Left renal pelvis (tissue), 4 donors: ENCODE measurements at places on chromosomes 1 and 21.

GRCh38 chr1:221743416-221744208 is 1.7 kb upstream of the DUSP10 start:
- peak; percentile 32 for DNase-seq

DNA sequence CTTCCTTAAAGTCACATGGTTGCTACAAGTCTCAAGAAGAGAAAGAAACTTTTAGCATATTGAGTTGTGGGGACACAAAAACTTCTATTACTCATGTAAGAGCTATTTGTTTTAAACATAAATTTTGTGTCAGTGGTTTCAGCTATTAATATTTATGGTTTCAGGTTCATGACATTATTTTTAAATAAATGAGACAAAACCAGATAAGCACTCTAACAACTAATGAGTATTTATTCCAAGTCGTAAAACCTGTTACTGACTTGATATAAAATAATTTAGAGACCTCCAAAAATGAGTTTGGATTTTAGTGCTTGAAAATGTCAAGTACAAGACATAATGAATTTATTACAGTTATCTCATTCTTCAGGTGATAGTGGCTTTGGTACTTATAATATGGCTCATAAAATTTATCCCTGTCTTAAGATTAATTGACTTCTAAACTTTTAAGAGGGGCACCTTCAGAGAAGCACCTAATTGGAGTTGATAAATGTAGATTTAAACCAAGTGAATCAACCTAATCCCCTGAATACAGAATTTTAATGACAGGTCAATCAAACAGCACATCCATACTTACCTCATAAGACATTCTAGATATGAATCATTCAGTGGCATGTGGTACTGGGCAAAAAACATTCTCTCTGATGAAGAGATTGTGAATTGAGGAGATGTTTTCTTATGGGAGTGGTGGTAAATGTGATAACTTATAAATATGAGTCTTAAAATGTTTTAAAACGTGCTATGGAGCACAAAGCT is 167.7 kb upstream of the PTGFR start:
- DNase-seq, result no peak

DNA sequence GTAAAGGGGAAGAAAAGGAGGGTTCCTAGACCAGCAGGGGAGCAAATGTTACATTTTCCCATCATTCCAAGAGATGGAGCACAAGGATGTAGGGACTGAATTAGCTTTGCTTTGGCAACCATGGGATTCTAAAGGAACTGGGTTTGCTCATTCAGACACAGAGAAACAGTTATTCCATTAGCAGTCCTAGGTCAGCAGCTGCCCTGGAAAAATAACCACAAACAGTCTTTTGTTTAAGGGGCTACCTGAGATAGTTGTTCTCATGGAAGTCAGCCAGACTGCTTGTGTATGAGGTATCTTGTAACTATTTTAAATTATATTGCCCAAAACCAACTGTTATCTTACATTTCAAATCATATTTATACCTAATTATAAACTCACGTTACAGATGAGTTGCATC is 58.4 kb upstream of the VCAM1 start:
- DNase-seq, result no peak

GRCh38 chr1:28380394-28380793 is 10.9 kb downstream of the PHACTR4 start:
- no peak for DNase-seq

- no peak for DNase-seq
Observed at GRCh38 chr1:72847651-72848050, 565.3 kb upstream of the NEGR1 start.

DNA sequence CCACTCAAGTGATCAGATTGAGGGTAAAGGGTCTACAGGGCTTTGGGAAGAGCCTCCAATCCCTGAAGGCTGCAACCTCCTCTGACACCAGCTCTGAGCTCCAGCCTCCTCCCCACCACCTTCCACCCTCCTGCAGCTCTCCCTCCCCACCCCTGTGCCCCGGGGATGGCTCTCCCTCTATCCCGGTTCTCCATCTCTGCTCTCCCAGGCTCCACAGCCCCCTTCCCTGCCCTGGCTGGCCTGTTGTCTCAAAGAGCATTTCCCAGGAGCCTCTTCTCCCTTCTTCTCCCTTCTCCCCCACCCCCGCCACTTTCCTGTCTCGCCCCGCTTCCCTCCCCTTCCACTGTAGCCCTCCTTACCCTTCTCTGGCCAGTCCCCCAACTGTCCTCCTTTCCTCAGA is 1.1 kb downstream of the PLEKHA6 start:
- DNase-seq, result no peak

DNA sequence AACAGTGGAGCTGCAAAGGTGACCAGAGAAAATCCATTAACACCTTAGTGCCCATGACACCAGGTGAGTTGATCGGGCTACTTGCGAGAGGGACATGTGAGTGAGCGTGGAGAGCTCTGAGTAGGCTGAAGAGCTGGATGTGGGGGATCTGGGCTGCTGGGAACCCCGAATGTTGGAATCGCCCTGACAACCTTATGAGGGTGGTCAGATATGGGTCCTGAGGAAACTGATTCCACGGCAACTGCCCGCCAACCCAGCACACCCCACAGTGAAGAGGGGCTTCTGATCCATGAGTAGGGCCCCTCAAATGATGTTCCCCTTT is 705 bp upstream of the QSOX1 start:
- no peak for DNase-seq

DNA sequence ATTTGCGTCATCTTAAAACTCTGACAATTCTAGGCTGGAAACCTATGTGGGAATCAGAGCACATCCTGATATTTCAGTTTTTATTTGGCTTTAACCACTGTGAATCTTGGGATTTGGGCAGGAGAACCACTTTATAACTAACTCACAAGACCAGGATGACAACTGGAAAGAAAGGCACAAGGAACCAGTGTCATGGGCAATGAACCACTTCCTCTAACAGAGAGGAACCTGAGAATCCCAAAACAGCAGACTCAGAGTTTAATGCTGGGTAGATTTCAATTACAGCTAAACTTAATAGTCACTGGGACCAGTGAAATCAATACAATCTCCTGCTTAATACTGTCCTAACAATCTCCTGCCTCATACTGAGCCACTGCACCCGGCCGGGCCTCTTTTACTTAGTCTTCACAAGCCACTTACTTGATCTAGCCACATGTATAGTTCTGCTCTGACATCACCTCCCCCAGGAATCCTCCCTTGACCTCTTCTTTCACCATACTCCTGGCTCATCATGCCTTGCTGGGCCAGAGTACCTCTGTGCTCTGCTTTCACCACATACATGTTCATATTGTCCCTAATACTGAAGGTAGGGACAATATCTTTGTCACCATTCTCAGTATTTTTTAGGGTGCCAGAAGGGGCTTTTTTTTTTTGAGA is 20.2 kb upstream of the SLFNL1 start:
- no peak for DNase-seq

- DNase-seq, result no peak
Observed at GRCh38 chr1:107264561-107264960, 123.7 kb downstream of the NTNG1 start.
